ENCODE measurements at places on chromosomes 5 and 9. TPM values are rescaled to one million over a fixed set of nuclear protein-coding genes. Genes with fewer than 3 reads are reported as not detected.

MYMK gene
- not detected for total RNA-seq

GRCh38 chr9:132447346-132447745 is 37.3 kb downstream of the CFAP77 start:
- peak; percentile 91 for DNase-seq

DNA sequence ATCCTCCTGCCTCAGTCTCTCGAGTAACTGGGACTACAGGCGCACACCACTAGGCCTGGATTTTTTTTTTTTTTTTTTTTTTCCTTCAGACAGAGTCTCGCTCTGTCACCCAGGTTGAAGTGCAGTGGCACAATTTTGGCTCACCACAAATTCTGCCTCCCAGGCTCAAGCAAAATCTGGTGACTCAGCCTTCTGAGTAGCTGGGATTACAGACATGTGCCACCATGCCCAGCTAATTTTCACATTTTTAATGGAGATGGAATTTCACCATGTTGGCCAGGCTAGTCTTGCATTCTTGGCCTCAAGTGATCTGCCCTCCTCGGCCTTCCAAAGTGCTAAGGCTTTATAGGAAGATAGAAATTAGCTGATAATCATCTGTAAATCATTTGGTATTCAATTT is 43.9 kb downstream of the NSA2 start:
- no peak for DNase-seq

DNA sequence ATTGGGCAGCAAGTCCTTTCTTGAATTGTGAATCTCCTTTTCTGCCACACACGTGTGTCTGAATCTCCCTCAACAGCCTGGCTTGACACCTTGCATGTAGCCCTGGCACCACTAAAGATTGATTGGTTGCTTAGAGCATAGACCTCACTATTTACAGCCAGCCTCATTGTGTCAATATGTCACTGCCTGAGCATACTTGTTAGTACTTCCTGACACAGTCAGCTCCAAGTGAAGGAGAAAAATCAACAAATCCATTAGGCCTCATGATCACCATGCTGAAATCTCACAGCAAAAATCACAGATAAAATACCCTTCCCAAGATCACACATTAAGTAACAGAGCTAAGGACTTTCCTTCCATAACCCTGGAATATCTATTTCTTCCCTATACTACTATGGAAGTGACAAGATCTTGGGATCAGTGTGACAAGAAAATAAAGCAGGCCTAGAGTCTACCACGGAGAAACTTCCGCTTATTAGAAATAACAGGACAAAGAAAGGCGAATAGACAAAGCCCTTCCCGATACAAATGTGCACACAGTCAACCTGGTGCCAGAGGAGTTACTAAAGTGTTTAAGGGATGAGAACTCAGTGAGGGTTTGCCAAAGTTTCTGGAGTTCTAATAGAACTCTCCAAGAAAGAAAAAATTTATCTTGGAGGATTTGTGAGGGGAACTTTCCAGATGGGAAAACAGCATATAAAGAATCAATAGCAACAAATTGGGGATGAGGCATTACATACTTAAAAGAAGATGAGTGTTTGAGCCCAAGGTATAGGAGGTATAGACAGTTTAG is 5.6 kb upstream of the ARL15 start:
- DNase-seq: no peak

GRCh38 chr5:61582205-61582820 is 250.3 kb downstream of the ZSWIM6 start:
- no peak for DNase-seq

Data from endodermal cell (in vitro differentiated cells).